8988T (cell line): ENCODE measurements at places on chromosomes 5 and 9.

- no peak for DNase-seq
Measured at GRCh38 chr5:56535347-56535746, 280.0 kb upstream of the MAP3K1 start.

GRCh38 chr5:170423692-170424091 is 34.5 kb upstream of the KCNMB1 start:
- no peak for DNase-seq

- no peak for DNase-seq
Measured at GRCh38 chr9:134607971-134608370, 33.6 kb upstream of the COL5A1 start.

GRCh38 chr5:72167804-72168203 is 60.5 kb downstream of the MAP1B start:
- DNase-seq: no peak

- no peak for DNase-seq
Measured at GRCh38 chr5:151212406-151212798, 11.5 kb downstream of the CCDC69 start.

GRCh38 chr5:149796030-149796429 is 65.9 kb downstream of the PPARGC1B start:
- no peak for DNase-seq

GRCh38 chr5:98770209-98770910 is 3.1 kb upstream of the RGMB start:
- DNase-seq: no peak

- DNase-seq: no peak
Measured at GRCh38 chr5:92944903-92945604, 636.0 kb downstream of the NR2F1-AS1 start.

DNA sequence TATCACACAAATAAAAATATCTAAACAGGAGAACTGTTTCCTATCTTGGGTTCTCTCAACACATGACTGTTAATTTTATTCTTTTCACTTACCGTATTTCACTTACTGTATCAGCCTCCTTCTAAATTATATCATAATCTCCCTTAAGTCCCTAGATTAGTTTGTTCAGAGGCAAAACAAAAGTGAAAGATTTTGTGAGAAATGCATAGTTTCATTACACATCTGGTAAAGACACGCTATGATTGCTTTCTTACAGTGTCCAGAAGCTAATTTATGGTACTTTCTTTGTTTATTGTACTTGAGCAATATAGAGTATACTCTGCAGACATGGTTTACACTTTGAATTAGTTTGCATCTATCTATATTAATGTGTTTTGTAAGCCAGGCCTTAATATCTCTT is 159.7 kb upstream of the TLX3 start:
- no peak for DNase-seq

DNA sequence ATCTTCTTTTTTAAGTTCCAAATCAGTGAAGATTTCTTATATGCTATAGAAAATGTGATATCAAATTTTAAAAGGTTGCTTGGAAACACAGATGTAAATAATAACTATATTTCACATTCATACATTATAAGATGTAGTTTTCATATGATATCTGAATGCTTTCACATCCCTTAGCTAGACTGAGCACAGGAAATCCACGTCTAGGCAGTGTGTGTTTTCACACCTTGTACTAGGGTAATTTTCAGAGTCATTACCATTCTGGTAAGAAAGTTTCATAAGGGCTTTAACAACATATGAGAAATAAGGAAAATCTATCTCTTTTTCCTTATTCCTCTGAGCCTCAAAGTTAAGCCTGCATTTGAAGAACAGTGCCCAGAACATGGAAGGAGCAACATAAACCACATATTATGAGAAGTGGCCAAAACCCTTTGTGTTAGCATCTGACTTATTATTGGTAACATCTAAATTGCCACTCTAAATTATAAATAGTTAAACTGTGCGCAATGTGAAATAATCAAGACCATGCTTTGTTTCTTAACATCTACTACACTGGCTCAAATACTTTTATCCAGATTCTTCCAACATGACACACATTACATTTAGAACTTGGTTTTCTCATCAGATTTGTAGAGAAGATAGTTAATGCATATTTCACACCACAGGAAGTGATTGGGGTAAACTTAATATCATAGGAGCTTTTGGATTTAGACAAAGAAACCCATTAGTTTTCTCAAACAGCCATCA is 113.3 kb downstream of the PPP2R2B start:
- no peak for DNase-seq

- no peak for DNase-seq
Measured at GRCh38 chr9:75184471-75184870, 96.2 kb downstream of the OSTF1 start.

- DNase-seq: no peak
Measured at GRCh38 chr9:23611869-23612268, 214.2 kb downstream of the ELAVL2 start.

GRCh38 chr5:15768936-15769335 is 269.0 kb downstream of the FBXL7 start:
- no peak for DNase-seq

DNA sequence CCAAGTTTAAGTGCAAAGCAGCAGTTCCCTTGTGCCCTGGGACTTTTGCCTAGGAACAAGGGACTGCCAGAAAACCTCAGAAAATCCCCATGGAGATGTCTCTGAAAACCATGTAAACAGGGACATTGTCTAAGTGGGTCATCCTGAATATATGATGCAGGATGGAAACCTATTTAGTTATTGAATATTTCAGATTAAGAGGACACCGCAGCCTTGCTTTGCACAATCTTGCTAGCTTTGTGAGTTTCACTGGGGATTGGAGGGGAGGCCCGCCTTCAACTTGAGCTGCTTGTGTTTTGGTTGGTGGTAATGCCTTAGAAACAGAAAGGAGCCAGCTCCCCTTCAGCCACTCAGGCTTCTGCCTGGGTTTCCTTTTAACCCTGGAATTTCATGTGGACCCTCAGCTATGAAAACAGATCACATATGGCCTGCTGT is 112.8 kb downstream of the C9orf152 start:
- no peak for DNase-seq

DNA sequence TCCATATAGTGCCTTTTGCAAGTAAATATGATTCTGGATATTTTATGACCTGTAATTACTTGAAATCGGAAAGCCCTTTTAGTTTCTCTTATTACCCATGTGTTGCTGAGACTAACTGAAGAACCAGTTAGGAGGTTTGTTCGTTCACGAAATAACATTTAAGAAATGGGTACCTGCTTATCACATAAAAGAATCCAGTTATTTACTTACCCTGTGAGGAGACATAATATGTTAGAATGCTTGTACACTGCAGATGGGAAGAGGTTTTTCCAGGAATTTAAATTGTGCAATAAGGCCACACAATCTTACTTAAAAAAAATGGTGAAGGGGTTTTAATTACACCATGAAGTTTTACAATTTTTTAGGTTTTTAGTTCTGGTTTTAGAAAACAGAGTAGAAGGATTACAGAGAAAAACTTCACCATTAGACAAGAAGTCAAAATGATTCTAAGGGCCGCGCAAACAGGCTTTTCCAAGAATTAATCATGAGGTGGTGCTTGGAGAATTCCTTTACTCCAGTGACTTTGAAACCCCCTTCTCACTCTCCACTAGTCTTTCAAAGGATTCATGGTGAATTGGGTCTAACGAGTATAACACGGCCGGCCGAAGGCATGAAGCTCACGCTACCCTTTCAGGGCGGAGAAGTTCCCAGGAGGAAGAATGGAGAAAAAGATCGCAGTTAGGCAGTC is 1.1 kb upstream of the PTGER4 start:
- DNase-seq: no peak
